Bronchial epithelial cell (primary cell): ENCODE measurements at places on chromosomes 6 and 20. TPM values are rescaled to one million over a fixed set of nuclear protein-coding genes. Genes with fewer than 3 reads are reported as not detected.

GRCh38 chr6:105892577-105893262 lies 193.4 kb upstream of the PRDM1 start:
- no peak for DNase-seq

GRCh38 chr6:89148016-89148750 lies 2.3 kb downstream of the PM20D2 start:
- no peak for DNase-seq

Gene RPP40
- total RNA-seq: 7.7 and 10.3 TPM in 2 replicates

DNA sequence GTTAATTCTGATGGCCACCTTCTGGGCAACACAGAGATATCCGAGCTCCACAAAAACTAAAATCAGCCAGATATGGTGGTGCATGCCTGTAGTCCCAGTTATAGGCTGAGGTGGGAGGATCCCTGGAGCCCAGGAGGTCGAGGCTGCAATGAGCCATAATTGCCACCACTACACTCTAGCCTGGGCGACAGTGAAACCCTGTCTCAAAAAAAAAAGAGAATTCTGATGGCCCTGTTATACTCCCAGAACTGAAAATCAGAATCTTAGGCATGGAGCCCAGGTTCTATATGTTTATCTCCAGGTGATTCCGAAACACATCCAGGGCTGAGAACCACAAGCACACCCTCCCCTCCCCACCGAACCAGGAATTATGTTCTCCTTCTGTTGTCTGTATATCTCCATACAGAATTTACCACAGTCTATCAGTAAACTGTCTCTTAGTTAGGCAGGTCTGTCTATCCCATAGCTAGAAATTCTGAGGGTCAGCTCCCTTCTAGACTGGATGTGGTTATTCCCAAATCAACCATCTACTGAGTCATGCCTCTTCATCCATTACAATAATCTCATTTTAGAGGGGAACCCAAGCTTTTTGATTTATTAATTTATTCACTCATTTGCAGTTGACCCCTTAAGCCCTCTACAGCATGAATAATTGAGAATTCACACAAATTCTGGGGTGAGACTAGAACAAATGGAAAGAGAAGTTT lies 24.8 kb upstream of the CCND3 start:
- DNase-seq: peak; percentile 13

GRCh38 chr20:9550871-9551270 lies 36.5 kb downstream of the LAMP5 start:
- no peak for DNase-seq

Gene SUMO4
- 0.79 and 1.2 TPM in 2 replicates for total RNA-seq

Gene ATRN
- total RNA-seq: 50.0 and 55.0 TPM in 2 replicates

- DNase-seq: no peak
These were observed 2.3 kb upstream of the OCSTAMP start for GRCh38 chr20:46552460-46553420.

GRCh38 chr6:108666656-108667260 lies 106.0 kb downstream of the FOXO3 start:
- DNase-seq: no peak

Gene CYB5R4
- 4.7 and 5.4 TPM in 2 replicates for total RNA-seq

Gene MUC22
- total RNA-seq: under 0.01 TPM in 1 of 2 replicates, not detected in the other

DNA sequence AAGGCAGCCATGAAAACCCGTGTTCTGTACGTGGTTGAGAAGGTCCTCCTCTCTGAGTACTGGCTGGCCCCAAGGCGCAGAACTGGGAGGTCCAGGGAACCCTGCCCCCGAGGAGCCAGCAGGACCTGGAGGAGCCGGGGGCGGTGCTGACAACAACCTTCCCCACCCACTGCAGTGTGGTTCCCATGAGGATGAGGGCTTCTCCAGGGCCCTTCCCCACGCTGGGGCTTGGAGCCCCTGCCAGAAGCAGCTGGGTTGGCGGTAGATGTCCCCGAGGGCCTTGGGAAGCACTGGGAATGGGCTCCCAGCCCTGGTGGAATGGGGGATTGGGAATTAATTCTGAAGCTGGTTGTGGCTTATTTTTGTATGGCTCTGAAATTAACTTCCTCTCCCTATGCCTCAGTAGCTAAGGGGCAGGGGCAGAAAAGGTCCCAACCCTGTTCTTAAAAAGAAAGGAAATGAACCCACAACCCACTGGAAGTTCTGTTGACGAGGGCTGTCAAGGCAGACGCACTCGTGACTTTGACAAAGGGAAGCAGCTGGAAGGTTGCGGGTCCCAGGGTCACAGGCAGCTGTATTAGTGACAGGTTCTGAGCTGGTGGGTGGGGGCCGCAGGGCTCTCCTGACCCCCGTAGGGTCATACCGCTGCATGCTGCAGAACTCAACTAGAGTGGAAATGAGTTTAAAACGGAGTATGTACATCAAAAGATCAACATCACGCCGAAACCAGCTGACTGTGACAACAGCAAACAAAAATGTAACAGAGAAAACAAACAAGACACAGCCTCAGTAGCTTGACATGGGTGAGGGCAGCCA lies 13.9 kb upstream of the HELZ2 start:
- no peak for DNase-seq

DNA sequence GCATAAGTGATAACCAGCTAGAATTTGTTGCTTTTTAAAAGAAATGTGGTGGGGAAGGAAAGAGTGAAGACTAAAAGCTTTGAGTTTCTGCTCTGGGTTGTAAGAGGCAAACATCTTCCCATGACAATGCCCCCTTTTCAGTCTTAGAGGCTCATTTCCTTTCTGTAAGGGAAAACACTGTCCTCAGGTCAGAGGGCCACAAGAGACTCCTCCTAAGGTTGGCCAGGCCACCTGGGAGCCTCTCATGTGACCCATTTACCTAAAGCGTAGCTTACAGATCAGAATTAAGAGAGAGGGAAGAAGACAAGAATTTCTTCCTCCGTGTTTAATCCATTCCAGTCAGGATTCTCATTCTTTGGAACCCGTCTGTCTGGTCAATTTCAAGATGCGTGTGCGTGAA lies 220.4 kb upstream of the HEY2 start:
- DNase-seq: no peak

Gene TNFRSF6B
- 4.9 and 7.1 TPM in 2 replicates for total RNA-seq

- peak; percentile 66 for DNase-seq
These were observed 7.1 kb upstream of the DST start for GRCh38 chr6:56649782-56650181.

DNA sequence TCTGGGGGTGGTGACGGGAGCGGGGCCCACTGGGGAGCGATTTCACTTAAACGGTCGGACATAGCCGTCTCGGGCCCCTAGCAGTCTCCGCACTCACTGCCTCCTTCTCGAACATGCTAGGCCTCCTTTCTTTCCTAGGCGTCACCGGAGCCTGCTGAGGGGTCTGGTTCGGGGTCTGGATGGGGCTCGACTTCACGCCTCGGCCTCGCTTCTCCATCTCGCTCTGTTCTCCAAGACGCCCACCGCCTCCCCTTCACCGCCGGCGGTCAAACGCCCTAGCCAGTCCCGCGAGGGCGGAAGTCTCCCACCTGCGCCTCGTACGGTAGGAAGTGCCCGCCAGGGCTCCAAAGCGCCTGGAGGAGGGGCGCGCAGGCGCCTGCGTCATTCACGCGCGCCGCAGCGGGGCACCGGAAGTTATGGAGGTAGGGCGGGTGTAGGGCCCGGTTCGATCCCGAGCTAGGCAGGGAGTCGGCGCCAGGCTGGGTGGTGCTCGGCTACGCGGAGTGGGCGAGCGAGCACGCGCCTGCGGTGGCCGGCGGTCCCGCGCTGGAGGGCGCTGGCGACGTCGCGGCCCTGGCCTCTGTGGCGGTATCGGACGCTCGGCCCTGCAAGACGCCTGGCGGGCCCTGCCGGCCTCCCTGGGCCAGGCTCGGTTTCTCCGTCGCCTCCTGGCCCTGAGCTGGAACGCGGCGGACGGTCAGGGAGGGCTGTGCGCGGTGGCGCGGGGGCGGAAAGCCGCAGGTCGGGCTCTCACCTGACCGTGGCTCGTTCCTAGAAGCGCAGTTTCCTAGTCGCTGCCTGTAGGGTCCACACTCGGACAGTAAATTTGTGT lies at the start of the genes DYNLT2 and ERMARD:
Gene DYNLT2 (minus strand): TSS at position 331 of the 832 bp plus-strand sequence. CDS start 114 bp downstream, at position 217.
Gene ERMARD (plus strand): TSS at position 381 of the 832 bp plus-strand sequence. CDS start 36 bp downstream, at position 417.
- DNase-seq: peak; percentile 84

- DNase-seq: no peak
These were observed 71.9 kb upstream of the RREB1 start for GRCh38 chr6:7035837-7036249.

- DNase-seq: peak; percentile 76
These were observed 78.7 kb upstream of the PRSS16 start for GRCh38 chr6:27168586-27169443.

Gene ADGRF4
- 17.9 and 31.5 TPM in 2 replicates for total RNA-seq

DNA sequence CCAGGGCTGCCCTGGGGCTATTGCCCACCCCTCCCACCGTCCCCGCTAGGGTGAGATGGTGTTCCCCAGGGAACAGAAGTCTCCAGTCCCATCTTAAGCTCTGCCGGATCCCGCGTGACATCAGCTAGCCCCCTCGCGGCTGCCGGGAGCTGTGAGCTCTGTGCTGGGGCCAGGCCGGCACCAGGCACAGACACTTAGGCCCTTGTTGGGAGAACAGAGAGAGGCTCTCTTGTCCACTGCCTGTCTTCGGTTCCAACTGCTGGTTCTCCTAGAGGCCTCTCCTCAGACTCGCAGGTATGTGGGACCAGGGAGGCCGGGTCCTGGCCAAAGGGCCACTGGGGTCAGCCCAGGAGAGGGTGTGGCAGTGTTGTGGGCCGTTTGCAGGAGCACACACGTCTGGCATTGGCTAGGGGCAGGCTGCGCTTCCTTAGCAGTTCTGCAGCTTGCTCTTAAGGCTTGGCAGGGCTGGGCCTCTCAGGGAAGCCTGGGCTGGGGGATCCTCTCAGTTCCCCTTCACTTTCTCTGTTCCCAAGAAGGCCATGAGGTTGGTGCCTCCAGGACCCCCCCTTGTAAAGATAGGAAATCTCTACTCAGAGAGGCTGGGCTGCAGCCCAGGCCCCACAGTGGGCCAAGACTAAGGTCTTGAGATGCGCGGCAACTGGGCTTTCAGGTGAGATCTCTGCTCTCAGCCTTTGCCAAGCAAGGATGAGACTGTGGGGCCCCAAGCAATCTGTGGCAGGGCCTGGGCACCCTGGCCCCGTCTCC lies 6.3 kb downstream of the SGK2 start:
- no peak for DNase-seq

DNA sequence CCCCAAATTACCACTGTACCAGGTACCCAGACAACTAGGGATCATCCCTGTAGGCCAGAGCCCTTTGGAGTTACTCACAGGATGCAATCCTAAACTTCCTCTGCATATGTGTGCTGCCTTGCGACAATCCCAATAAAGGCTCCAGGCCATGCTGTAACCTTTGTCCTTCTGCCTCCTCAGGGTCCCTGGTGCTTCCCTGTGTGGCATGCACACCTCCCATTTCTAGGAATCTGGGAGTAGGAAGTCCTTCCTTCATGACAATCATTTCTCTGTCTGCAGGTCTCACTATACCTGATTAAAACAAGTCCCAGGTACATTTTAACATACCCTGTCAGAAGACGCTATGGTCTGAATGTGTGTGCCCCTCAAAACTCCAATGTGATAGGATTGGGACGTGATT lies 37.0 kb upstream of the MCUR1 start:
- no peak for DNase-seq

Gene PTCRA
- total RNA-seq: not detected in 2 replicates

DNA sequence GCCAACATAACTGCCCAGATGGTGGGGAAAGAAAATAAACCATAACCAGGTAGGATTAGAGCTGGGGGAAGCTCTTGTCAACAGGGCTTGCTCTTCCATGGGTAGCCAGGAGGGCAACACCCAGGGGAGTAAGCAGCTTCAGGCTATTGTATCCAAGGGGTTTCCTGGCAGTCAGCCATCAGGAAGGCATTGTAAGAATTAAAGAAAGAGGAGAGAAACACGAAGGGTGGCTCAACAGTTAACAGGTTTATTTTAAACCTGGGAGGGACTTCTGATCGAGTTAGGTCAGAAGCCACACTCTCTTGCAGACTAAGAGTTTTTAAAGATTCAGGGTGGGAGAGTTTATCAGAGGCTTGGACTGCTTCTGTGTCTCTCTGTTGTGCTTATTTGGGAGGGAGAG lies 114.2 kb downstream of the QRSL1 start:
- DNase-seq: no peak

- peak; percentile 3 for DNase-seq
These were observed 99.7 kb downstream of the F13A1 start for GRCh38 chr6:6220718-6221117.

Gene MBOAT1
- total RNA-seq: 16.3 and 18.8 TPM in 2 replicates

- peak; percentile 50 for DNase-seq
These were observed 34.6 kb downstream of the GCNT2 start for GRCh38 chr6:10555625-10556309.

Gene RBM24
- 0.13 and 0.26 TPM in 2 replicates for total RNA-seq

- peak; percentile 67 for DNase-seq
These were observed 153.7 kb upstream of the OLIG3 start for GRCh38 chr6:137647762-137648447.

DNA sequence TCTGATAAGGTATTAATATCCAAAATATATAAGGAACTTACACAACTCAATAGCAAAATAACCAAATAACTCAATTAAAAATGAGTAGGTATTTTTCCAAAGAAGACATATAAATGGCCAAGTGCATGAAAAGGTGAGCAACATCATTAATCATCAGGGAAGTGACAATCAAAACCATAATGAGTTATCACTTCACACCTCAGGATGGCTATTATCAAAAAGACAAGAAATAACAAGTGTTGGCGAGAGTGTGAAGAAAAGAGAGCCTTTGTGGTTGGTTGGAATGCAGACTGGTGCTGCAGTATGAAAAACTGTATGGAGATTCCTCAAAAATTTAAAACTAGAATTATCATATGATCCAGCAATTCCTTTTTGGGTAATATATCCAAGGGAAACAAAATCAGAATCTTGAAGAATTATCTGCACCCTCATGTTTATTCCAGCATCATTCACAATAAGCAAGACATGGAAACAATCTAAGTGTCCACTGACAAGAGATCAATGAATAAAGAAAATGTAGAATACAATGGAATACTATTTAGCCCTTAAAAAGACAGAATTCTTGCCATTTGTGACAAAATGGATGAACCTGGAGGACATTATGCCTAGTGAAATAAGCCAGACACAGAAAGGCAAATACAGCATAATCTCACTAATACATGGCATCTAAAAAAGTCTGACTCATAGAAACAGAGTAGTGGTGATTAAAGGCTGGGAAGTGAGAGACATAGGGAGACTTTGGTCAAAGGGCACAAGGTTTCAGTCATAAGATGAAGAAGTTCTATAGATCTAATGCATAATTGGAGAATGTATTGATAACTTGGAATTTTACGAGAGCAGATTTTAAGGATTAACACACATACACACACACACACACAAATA lies 175.6 kb downstream of the FOXA2 start:
- DNase-seq: peak; percentile 89

GRCh38 chr20:59948828-59949720 lies 8.9 kb downstream of the FAM217B start:
- DNase-seq: peak; percentile 62

GRCh38 chr20:2596673-2597279 lies 55.7 kb upstream of the NOP56 start:
- DNase-seq: no peak
